ENCODE measurements at places on chromosomes 12 and 14.
A peak's percentile ranks its signal among the peaks of the same experiment; 100 is the strongest.

DNA sequence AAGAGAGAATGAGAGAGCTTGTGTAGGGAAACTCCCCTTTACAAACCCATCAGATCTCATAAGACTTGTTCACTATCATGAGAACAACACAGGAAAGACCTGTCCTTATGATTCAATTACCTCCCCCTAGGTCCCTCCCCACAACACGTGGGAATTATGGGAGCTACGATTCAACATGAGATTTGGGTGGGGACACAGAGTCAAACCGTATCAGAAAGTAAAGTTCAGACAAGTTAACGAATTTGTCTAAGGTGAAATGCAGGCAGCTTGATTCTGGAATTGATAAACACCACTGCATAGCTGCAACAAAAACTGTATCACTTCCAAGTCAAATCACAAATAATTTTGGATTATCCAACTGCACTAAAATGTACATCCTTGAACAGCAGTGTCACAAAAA lies 47.4 kb downstream of the FOXN3 start:
- no peak for DNase-seq

- no peak for DNase-seq
Measured at GRCh38 chr12:104357421-104357952, 53.9 kb downstream of the EID3 start.

- no peak for DNase-seq
Measured at GRCh38 chr12:75982169-75982564, 49.4 kb downstream of the PHLDA1 start.

DNA sequence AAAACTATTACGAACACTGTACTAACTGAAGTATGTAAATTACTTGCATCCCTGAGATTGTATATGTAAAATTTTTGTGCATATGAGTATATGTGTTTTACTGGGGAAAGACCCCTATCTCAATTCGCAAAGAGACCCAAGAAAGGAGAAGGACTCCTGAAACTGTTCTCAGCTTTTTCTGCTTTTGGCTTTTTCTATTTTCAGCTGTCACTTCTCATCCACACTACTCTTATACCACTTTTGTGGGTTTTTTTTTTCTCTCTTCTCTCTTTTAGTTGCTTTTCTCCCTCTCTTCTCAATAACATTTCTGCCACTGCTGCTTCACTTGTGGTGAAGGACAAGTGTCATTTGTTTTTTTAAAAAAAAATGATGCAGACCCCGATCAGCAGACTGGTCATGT lies 39.8 kb downstream of the NIN start:
- DNase-seq, result no peak

DNA sequence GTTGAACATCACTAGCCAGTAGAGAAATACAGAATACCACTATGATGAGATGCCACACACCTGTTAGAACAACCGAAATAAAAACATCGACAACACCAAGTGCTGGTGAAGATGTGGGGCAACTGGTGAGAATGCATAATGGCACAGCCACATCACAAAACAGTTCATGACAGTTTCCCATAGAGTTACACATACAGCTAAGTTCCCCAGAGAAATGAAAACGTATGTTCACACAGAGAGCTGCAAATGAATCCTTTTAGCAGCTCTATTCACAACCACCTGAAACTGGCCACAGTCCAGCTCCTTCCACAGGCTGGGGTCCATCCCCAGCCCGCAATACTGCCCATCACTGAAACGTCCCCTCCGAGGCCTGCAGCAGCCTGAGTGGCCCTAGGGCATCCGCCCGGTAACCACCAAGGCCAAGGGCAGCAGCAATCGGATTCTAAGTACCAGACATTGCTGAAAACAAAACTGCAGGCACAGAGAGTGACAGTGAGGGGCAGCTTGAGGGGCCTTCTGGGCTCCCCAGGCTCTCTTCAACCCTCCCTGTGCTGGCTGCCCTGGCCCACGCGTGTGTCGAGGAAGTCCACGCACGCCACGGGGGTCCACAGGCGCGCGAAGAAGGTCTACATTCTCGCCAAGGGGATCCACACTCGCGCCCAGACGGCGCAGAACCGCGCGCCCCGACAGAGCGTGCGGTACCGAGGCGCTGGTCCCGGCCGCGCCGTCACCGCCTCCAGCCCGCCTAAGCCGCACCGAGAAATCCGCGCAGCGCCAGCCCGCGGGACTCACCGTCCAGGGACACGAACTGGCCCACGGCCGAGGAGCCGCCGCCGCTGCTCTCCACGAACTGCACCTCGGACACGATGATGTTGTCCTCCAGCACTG lies 903 bp downstream of the BRF1 start:
- DNase-seq, result no peak

DNA sequence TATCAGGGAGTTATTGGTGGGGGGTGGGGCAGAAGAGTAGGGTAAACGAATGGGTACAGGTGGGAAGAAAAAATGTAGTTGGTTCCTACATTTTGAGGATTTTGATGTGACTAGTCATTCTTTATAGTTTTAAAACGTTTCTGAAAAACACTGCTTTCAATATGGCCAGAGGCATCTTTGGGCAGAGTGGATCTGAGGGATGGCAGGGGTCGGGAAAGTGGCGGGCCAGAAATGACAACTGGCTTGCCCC lies 527 bp upstream of the ATP23 start:
- no peak for DNase-seq

DNA sequence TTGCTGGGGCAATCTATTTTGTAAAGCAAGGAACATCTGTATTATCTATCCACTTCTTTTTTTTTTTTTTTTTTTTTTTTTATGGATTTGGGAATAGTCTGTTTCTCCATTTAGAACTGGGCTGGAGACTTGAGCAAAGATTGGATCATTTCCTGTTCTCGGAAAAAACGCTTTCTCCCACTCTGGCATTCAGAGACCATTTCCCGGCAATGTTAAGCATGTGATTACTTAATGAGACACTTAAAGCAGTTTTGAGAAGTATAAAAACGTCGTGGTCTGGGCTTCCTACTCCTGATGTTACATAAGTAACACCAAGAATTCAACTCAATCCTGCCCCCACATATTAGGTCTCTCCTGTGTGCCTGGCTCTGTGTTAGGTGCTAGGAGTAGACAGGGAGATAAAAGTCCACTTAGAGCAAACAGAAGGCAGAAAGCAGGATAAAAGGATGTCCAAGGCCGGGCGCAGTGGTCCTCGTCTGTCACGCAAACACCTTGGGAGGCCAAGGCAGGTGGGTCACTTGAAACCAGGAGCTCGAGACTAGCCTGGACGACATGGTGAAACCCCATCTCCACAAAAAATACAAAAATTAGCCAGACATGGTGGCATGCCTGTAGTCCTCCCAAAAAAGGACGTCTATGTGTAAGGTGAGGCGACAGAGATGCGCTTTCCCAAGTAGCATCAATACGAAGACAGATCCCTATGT lies 152.1 kb upstream of the GSC start:
- peak; percentile 2 for DNase-seq

DNA sequence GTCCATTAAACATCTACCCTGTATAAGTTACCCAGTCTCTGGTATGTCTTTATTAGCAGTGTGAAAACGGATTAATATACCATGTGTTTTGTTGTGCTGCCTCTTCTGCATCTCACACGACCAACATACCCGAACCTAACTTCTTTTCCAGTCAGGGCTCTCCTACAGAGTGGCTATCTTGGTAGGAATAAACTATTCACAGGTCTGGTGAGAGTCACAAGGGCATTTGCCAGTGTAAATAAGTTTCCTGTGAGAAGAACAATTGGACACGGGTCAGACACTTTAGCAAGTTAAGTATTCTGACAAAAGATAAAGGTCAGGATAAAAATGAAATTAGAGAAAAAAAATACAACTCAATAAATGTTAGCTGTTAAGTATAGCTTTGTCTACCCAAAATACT lies 60.9 kb downstream of the MYF5 start:
- DNase-seq, result peak; percentile 39

- no peak for DNase-seq
Measured at GRCh38 chr12:130161261-130162243, 712 bp upstream of the FZD10 start.

GRCh38 chr12:10722502-10722904 lies 620 bp downstream of the YBX3 start:
- DNase-seq, result no peak

DNA sequence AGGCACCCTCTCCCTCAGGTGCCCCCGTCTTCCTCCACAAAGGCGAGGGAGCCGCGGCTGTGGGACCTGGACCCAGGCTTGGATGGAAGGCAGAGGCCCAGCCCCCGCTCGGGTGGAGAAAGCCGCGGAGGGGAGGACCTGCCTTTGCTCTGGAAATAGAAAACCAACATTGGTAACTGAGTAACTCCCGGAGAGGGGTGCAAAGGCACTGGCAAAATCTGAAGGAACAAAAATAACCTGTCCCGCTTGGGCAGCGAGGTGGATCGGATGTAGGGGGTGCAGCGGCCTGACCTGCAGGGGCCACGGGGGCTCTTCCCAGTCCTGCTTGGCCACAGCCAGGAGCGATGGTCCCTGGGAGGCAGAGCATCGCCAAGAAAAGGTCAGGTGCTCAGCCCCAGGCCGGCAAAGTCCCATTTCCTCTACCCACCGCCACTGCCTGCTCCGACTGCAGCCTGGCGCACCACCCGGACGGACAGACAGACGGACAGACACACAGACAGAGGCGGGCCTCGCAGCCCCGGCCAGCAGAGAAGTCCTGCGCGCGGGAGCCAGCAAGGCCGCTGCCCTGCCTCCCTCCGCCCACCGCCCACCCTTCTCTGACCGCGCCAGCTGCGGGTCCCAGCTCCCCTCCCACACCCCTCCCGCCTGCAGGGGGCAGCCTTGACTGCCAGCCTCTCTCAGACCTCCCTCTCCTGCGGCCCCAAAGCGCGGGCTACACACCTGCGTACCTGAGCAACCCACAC lies 21.4 kb upstream of the TMEM106C start:
- no peak for DNase-seq

- no peak for DNase-seq
Measured at GRCh38 chr12:46209914-46210872, 58.6 kb downstream of the SLC38A1 start.

- peak; percentile 29 for DNase-seq
Measured at GRCh38 chr12:66036317-66036716, 94.2 kb downstream of the LLPH start.

DNA sequence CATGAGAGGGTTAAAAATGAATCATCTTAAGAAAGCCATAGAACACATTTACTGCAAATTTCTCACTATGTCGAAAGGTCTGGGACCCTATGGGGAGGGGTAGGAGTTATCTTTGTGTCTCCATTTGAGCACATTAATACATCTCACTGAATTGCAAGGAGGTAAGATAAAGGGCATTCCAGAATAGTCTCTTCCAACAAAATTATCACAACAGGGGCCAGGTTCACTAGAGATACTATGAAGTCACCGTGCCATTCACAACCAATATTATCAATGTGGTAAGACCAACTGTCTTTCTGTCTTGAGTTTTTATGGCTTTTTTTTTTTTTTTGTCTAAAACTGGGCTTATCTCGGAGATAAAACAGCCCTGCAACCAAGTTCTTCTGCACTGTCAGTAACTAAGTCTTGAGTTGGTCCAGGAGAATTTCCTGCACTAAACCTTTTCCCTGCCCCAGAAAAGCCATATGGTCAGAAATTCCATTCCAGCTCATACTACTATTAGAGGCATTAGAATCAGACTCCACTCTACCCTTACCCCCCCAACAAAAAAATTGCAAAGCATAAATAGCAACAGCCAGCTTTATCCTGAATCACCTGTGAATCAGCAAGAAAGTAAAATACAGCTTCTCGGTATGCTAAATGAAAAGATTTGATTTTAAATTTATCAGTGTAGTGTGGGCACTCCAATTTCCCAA lies 79.7 kb downstream of the PTPRR start:
- DNase-seq, result no peak

GRCh38 chr12:4445156-4446101 lies at the start of gene FGF6:
FGF6 (minus strand) TSS chr12:4445815; CDS start chr12:4445570, 245 bp downstream.
- no peak for DNase-seq

DNA sequence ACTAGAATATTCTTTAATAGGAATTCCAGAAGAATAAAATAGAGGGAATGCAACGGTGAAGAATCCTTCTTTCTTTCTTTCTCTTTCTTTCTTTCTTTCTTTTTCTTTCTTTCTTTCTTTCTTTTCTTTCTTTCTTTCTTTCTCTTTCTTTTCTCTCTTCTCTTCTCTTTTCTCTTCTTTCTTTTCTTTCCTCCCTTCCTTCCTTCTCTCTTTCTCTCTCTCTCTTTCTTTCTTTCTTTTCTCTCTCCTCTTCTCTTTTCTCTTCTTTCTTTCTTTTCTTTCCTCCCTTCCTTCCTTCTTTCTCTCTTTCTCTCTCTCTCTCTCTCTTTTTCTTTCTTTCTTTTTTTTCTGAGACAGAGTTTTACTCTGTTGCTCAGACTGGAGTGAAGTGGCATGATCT lies 160.8 kb upstream of the PRICKLE1 start:
- DNase-seq, result no peak

DNA sequence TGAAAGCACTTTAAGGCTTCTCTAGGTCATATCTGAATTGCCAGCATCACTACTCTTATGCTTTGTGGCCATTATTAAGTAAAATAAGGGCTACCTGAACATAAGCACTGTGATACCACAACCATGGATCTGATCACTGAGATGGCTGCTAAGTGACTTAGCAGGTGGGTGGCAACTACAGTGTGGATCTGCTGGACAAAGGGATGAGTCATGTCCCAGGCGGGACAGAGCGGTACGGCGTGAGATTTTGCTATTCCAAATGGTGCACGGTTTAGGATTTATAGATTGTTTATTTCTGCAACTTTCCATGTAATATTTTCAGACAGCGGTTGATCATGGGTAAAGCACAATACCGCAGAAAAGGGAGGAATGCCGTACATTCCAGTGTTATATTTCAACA lies 39.4 kb downstream of the MLXIP start:
- no peak for DNase-seq

DNA sequence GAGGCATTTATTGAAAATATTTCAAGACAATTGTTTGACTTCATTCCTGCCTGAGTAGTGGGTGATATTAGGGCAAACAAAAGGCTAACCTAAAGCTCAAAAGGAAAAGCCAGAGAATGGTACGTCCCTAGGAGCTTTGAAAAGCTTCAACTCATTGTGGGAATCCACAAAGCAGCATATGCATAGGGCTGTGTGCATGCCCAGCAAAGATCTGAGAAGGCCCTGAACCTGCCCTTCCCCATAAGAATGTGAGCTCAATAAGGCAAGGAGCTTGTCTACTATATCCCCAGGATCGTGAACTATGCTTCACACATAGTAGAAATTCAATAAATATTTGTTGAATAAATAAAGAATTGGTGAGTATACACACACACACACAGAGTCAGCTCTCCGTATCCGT lies 19.1 kb upstream of the RAD52 start:
- no peak for DNase-seq

GRCh38 chr14:76491172-76491930 lies 115.4 kb downstream of the ESRRB start:
- no peak for DNase-seq

DNA sequence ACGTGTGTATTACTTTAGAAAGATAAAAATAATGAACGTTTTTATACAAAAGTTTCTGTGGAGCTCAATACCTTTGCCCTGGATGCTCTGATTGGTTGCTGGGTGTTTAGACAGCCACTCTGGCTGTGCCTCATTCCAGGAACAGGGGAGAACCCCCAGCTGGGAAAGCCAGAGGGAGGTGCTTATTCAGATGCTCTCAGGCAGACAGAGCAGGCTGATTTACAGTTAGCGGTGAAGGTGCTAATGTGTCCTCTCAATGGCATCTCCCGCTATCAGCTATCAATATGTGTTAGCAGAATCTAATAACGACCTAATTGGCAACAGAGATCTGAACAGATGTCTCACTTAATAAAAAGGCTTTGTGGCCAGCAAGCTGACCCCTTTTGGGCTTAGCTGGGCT lies 402.3 kb downstream of the NUAK1 start:
- DNase-seq, result no peak
